Caco-2 (cell line): ENCODE measurements at places on chromosomes 16 and 17. TPM values are rescaled to one million over a fixed set of nuclear protein-coding genes. Genes with fewer than 3 reads are reported as not detected.

GRCh38 chr16:87308826-87309225, 8.4 kb downstream of the C16orf95 start:
- no peak for DNase-seq

DNA sequence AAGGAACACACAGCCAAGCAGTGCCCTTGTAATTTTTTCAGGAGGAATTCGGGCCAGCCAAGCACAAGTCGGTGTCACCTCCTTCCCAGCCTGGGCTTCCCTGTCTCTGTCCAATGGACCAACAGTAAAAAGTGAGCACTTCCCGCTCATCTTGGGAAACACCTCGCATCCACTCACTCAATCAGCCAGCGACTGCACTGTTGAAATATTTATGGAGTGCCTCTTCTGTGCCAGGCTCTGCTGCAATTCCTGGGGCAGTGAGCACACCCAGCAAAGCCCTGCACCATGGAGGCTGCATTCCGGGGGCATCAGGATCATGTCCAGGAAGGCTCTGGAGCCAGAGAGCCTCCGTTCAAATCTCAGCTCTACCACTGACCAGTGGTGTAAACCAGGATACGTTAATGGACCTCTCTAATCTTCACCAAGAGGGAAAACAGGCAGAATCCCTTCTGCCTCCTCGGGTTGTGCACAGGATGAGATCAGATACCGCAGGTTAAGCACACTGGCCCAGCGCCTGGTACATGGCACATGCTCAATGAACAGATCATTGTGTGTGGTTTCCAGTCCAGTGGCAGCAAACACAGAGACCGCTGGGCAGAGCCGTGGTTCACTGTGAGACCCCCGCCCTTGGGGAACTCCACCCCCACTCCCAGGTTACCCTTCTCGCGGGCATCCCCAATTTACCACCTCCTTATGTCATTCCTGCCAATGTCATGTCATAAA, 194.3 kb downstream of the ZNF423 start:
- no peak for DNase-seq

DNA sequence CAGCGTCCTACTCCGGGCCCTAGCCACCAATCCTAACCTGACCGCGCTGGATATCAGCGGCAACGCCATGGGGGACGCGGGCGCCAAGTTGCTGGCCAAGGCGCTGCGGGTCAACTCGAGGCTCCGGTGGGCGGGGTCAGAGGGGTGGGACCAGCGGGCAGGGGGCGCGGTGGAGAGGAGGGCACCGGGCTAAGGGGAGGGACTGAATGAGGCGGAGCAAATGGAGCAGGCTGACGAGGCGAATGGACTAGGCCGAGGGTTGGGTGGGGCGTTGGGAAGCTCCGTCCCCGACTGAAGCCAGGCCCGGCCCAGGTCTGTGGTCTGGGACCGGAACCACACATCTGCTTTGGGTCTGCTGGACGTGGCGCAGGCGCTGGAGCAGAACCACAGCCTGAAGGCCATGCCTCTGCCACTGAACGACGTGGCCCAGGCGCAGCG, 4.6 kb downstream of the CARMIL2 start:
- no peak for DNase-seq

The MPO gene
- 0.23 TPM in 1 of 2 replicates, not detected in the other for total RNA-seq

The ELAC2 gene
- total RNA-seq = 38.9 and 40.1 TPM in 2 replicates

The NPIPB13 gene
- 6.7 and 7.8 TPM in 2 replicates for total RNA-seq

GRCh38 chr17:65783845-65784334, 222.4 kb upstream of the AXIN2 start:
- DNase-seq = no peak

DNA sequence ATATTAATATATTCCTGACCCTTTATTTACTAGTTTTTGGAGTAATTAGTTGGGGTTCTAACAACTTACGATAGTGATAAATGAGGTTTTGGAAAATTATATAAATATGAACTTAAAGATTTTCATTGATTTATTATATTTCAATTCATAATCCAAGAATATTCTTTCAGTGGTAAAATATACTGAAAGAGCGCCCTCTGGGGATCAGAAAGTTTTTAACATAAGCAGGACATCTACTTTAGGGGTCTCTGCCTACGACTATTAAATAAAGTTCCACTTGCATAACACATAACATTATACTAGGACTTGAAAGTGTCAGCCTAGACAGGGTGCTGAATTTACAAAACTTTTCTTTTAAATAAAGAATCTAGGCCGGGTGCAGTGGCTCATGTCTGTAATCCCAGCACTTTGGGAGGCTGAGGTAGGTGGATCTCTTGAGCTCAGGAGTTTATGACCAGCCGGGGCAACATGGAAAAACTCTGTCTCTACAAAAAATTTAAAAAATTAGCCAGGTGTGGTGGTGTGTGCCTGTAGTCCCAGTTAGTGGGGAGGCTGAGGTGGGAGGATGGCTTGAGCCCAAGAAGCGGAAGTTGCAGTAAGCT, 15.6 kb downstream of the RFWD3 start:
- no peak for DNase-seq

DNA sequence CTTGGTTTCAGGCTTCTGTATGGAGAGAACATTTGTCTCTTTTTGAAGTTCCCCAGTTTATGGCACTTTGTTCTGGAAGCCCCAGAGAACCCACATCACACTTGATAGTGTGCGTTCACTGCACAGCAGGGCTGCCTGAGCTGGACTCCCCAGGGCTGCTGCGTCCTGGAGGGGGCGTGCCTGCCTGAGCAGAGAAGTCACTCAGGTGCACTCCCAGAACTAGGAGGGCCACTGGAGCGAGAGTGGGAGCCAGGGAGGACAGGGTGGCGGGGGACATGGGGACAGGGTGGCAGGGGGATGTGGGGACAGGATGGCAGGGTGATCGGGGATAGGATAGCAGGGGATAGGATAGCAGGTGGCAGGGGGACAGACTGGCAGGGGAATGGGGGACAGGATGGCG, 43.9 kb upstream of the ZNF469 start:
- no peak for DNase-seq

- DNase-seq = no peak
These were observed 12.3 kb upstream of the MPRIP start for GRCh38 chr17:17029938-17030337.

DNA sequence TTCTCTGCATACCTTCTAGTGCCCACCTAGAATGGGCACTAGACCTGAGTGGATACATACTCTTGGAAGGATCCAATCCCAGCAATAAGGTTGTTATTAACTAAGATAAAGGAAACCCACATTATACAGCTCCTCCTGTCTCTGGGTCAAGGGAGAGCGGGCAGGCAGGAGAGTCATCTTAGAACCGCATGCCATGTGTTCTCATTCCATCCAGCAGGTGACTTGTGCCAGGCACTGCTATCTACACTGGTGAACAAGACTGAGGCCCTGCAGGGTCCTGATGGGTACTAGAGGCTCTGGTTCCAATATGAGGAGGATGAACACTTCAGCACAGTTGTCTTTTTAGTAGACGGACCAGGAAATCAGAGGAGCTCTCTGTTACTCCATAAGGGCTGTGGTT, 5.9 kb upstream of the CD300H start:
- no peak for DNase-seq

DNA sequence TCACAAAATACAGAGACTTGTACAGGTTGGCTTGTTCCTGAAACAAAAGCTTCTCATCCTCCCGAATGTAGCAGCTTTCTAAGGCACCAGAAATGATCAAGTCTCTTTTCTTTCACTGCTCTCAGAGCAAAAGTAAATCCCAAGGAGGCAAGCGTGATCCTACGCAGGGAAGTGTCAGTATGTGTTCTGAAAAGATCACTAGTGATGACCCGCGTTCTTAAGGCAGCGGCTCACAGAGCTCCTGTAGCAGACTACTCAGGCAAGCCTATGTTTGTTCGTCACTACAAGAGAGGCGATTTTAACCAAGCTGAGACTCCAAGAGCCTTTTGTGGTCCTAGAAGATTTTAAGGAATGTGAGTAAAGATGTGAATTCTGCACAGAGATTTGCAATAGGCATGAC, 34.5 kb downstream of the WIPI1 start:
- DNase-seq = no peak

DNA sequence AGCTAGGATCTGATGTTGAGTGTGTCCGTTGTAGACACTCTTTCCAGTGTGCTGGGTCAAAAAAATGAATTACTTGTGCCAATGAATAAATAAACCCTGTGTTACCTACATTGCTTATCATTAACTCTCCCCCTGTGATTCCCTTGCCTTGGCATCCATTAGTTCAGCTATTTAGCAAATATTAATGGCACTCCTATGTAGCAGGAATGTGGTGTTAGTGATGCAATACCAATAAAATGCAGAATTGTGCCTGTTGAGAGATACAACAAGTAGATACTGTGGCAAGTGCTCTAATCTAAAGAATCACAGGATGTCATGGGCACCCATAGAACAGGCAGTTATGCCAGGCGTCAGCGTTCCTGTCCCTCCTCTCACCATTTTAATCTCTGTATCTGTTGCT, 343.2 kb downstream of the PMP22 start:
- DNase-seq = no peak

DNA sequence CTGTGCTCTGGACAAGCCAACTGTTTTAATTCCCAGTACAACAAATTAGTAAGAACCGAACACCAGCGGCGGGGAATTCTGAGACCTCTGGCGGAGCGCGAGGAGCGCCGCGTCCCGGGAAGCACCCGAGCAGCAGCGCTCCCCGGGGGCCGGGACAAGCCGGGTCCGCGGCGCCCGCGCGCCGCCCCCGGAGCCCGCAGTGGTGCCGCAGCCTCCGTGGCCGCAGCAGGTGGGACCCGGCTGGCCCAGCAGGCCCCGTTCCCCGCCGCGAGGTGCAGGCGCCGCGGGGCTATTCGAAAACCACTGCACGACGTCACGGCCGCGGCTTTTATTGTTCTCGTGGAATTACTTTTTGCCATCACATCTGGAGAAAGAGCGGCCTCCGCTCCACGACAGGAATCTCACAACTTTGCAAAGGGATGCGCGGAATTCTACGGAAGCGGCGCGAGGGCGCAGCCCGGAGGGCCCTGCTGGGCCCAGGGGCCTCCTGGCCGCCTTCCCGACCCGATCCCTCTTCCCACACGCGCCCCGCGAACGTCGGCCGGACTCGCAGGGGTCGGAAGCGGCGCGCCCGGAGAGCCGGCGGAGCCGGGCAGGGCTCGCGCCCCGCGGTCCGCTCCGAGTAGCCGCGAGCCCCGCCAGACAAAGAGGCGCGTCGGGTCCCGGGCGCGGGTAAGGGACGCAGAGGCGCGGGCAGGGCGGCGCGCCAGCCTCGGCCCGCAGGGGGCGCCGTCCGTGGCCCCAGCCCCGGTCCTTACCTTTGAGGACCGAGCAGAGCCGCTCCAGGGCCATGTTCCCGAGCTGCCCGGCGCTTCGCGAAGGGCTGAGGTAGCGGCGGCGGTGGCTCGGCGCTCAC, 696 bp downstream of the NETO2 start:
- peak; percentile 86 for DNase-seq

The RNFT1 gene
- total RNA-seq = 26.3 and 30.5 TPM in 2 replicates

The FBXW10B gene
- total RNA-seq = not detected in 2 replicates

The CDH13 gene
- total RNA-seq = 2.2 and 3.5 TPM in 2 replicates

The GNGT2 gene
- total RNA-seq = not detected in 2 replicates

GRCh38 chr16:54489225-54490111, 202.9 kb upstream of the IRX3 start:
- no peak for DNase-seq

GRCh38 chr17:39794249-39794970, 56.7 kb downstream of the GRB7 start:
- DNase-seq = no peak

DNA sequence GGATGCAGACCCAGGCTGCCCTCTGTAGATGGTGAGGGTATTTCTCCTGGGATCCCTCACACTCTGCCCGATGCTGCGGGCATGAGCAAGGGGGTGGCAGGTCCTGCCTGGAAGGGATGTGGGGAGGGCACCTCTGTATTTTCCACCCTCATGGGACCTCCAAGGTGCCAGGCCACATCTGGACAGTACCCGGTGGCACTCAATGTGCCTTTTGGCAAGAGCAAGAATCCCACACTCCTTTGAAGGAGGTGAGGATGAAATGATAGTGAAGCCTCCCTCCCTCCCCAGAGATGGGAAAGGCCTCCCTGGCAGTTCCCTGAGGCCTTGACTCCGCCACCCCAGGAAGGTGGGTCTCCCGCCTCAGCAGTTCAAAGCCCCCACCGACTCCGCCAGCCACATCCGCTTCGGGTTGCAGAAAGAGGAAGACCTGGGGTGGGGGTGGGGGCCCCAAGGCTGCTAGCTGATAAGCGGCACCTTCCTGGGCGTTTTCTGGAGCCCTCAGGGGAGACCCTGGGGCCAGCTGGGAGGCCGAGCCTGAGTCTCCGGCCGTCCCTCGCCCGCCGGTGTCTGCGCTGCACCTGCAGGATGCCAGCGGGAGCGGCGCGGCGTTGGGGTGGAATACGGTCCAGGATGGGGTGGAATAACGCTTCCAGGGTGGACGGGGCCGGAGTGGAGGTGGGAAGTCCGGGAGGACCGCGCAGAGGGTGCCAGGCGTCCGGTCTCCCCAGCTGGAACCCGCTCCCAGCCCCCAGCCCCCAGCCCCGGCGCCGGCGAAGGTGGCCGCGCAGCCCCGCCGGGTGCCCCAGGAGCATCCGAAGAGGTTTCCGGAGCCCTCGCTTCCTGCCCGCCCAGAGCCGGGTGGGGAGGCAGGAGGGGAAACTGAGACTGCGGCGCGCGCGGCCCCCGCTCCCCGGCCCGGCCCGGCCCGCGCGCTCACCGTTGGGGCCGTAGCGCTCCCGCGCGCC, 718 bp downstream of the ATP2A3 start:
- DNase-seq = no peak

- DNase-seq = no peak
These were observed 59.3 kb downstream of the TMEM100 start for GRCh38 chr17:55663400-55663799.

DNA sequence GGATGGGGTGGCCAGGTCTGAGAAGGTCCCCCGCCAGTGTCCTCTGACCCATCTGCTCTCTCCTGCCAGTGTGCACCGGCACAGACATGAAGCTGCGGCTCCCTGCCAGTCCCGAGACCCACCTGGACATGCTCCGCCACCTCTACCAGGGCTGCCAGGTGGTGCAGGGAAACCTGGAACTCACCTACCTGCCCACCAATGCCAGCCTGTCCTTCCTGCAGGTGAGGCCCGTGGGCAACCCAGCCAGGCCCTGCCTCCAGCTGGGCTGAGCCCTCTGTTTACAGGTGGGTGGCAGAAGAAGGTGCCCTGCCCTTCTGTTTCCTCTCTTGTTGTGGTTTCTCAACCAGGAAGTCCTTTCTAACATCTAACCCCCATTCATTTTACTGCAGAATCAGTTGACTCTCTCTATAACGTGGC, 7.1 kb downstream of the ERBB2 start:
- no peak for DNase-seq

DNA sequence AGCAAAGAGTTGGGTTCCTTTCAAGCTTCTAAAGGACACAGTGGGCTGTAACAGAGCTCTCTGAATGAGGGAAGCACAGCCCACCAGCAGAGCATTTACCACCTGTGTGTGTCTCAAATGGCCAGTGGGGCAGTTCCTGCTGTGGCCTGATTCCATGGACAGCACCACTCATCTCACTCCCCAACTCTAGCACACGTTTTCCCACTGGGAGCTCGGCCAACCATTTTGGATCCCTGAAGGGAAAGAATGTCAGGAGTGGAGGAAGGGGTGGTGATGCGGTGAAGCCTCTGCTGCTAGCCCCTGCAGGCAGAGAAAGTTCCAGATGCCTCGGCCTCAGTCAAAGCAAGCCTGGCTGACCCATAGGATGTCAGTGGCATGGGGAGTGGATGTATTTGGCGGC, 86.6 kb downstream of the PLXDC1 start:
- DNase-seq = no peak

GRCh38 chr17:57342963-57343589, 86.8 kb downstream of the MSI2 start:
- no peak for DNase-seq

- DNase-seq = no peak
These were observed 81.9 kb downstream of the AIPL1 start for GRCh38 chr17:6352801-6353560.
